Umbilical cord (tissue), 2 donors: ENCODE measurements at places on chromosomes 5 and 9.

DNA sequence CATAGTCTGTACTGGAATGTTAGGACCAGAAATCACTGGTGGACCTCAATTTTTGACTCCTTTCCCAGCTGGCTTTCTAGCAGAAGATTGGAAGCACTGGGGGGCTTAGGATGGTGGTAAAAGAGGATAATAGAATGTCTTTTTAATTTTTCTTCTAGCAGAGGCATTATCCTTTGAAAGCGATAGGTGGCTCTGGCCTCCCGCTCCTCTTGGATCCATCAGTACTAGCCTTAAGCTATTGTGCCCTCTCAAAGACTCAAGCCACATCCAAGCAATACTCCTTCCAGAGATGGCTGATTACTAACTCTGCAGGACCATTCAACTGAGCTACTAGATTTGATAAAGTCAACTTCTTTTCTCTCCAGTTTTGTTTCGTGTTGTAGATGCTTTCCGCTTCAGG, 610.6 kb downstream of the CDH12 start:
- no peak for DNase-seq

DNA sequence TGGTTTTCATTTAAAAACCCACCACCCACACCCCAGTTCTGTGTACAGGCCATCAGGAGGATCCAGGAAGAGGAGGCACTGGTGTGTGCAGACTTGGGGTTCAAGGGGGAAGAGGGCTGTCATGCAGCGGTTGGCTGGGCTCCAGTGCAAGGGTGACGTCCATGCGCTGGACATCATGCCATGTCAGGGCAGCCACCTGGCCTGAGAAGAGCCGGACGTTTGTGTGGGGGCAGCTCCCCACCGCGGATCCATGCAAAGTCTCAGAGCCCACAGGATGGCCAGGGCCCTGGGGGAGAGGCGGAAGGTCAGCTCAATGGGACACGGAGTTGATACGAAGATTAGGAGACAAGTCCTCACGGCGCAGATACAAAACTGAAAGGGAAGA, 11.1 kb downstream of the BRD9 start:
- DNase-seq = no peak

- DNase-seq = no peak
These were observed 394 bp downstream of the TLR4 start for GRCh38 chr9:117704597-117704996.

DNA sequence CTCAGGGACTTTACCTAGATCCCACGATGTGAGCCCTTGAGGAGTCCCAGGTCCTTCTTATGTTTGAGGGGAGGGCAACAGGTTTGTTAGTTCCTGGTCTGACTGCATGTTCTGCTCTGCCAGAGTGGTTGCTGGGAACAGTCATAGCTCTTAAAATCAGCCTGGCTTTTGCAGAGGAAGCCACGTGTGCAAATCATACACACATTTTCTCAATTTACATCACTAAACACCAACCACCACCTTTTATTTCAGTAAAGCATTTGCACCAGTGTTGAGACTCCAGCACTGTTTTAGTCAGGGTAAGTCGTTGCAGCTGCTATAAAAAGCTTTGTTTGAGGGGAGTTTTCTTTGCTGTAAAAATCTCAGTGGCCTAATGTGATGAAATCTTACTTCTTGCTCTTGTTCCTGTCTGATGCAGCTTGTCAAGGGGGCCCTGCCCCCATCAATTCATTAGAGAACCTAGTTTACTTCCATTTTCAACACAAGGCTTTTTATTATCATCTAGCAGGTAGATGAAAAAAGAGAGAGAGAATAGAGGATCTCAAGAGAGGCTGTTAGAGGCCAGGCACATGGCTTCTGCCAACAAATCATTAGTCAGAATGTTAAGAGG, 70.3 kb upstream of the VCAN start:
- DNase-seq = no peak

DNA sequence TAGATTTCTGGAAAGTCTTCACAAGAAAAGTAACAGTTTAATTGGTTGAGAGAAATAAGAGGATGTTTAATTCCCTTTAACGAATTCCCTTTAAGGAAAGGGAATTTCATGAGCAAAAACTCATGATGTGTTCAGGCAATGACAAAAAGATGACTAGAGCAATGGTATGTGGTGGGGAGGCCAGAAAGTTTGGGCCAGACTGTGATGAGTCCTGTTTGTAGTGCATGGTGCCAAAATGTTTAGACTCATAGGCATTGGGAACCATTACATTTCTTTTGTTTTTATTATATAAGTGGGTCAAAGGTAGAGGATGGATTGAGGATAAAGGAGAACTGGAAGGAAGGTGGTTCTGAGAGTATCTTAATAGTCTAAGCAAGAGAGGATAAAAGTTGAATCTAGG, 10.9 kb downstream of the CNTRL start:
- no peak for DNase-seq

- no peak for DNase-seq
These were observed 87.1 kb upstream of the SH3GL2 start for GRCh38 chr9:17491780-17492179.
